ENCODE measurements at places on chromosomes 2 and 18.

- DNase-seq: no peak
These were observed 82.8 kb downstream of the MARCHF4 start for GRCh38 chr2:216289470-216289869.

- DNase-seq: no peak
These were observed 540.4 kb upstream of the DSEL start for GRCh38 chr18:68056936-68057335.

GRCh38 chr18:22253676-22254075, 84.3 kb downstream of the GATA6 start:
- no peak for DNase-seq

DNA sequence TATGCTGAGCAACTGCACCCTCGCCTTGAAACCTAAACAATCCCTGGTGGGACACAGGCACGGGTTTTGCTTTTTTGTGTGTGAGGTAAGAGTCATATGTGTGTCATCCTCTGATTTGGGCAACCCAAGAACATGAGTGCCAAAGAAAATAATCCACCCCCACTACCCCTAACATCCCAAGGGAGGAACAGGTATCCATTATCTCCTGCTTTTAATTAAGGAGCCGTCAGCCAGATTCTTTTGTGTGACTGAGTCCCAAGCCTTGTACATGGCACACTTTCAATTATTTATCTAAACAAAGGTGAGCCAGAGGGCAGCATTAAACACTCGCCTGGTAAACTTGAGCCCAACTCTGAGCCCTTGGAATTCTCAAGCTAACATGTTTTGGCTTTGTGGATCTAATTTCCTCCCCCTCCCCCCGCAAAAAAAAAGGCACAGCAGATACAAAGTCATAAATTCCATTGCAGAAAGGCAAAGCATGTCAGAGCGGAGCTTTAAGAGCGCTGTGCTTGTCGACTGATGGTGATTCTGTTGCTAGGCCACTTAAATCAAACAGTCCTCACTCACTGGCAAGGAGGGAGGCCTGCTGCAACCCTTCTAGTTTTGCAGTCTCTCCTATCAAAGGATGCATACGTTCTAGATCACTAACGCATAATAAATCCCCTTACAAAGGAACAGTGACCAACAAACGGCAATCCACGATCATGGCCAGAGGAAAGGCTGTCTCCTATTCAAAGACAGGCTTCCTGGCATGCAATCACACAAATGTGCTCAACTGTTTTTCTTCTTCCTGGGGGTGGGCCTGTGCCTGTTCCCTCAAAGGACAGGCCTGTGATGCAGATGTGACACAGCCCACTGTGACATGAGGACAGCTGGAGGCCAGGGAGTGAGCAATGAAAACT, 143.5 kb upstream of the LMAN1 start:
- no peak for DNase-seq

DNA sequence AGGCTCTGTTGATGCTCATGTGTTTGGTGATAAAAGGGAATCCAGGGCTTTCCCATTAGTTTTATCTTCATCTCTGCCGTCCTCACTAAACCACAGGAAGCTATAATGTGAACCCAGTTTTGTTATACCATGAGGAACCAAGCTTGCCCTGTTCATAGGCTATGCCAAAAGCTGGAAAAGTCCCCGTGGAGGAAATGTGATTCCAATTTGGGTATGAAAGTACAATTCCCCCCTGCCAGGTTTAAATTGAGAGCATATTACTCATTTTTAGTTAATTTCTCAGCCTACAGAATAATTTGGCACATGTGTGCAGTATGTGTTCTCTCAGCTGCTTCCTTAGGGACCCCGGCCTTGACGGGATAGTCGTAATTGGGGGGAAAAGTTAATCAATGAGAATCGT, 327.4 kb downstream of the RND3 start:
- no peak for DNase-seq

- no peak for DNase-seq
These were observed 402.5 kb upstream of the TRIB2 start for GRCh38 chr2:12314127-12314760.

GRCh38 chr2:214069254-214069653, 341.6 kb upstream of the VWC2L start:
- DNase-seq: no peak

DNA sequence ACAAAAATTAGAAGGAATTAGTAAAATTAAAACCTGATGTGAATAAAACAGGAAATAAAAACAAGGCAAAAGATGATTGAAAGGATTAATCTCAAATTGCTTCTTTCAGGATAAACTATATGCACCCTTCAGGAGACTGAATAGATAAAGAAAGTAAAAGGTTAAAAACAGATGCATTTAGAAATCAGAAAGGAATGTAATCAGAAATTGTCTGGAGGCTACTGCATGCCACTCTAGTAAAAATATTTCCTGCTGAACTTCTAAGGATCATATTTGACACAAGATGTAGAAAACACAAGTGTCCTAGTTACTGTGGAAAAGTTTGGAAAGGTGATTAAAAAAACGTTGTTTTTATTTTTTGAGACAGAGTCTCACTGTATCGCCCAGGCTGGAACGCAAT, 16.2 kb downstream of the CHCHD5 start:
- DNase-seq: no peak

DNA sequence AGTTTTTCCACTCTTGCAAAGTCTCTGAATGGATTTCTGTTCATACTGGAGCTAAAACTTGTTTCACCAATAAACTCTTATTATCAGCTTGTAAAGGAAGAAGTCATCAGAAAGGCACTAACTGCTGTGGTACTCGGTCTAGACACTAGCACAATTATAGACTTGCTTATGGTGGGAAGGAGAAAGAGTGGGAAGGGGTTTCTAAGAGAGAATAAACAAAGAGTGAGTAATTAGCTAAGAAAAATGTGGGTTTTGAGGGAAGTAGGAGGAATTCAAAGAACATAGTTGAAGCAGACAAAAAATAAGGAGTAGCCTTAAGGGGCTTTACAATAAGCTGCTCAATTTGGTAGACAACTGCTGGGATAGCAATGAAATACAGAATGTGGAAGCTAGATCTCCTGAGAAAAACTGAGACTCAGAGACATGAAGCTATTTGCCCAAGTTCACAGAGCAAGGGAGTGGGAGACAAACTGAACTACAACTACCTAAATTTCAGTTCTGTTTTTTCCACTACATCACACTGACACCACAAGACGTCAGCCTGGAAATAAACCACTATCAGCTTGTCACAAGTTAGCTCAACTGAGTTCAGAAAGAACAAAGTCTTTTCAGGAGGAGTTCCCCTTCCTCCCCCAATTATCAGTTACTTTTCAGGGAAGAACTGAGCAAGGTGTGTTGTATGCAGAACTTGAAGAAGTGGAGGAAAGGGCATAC, 59.7 kb downstream of the MAP4K3 start:
- peak; percentile 12 for DNase-seq

DNA sequence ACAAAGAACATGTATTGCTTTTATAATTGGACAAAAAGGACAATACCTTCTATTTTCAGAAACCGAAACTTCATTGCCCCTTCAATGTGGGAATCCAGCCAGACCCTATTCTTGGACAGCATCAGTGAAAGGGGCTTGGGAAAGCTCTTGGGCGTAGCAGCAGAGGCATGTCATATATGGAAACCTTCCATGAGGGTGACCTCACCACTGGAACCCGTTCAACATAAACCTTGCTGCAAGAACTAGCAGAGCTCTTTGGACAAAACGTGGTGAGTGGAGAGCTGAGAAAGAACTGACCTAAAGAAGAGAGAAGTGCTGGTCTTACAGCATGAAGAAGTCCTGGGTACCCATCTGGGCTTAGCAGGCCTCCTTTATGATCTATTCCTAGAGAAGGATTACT, 22.7 kb upstream of the ACTG2 start:
- DNase-seq: no peak

GRCh38 chr2:72149556-72150156, 2.0 kb upstream of the CYP26B1 start:
- no peak for DNase-seq

DNA sequence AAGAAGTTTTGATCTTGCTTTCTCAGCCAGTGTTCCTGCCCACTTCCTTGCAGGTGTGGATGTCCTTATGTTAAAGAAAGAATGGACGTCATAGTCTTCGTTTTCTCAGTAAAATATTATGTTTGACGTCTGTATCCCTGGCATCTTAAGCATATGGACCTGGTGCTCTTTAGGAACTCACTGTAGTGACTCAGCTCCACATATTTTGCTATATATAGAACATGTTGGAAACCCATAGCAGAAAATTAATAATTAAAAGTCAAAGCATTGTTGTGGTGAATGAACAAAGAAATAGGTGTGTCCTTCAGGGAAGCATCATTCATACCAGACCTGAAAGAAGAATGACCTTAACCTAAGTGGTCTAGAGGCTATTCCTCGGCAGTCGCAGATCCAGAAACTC, 196.1 kb downstream of the MCFD2 start:
- no peak for DNase-seq

Measured in CD4-positive, alpha-beta T cell treated with Interleukin-10 for 1 hour (primary cell).